ENCODE measurements at places on chromosomes 5 and 9.

DNA sequence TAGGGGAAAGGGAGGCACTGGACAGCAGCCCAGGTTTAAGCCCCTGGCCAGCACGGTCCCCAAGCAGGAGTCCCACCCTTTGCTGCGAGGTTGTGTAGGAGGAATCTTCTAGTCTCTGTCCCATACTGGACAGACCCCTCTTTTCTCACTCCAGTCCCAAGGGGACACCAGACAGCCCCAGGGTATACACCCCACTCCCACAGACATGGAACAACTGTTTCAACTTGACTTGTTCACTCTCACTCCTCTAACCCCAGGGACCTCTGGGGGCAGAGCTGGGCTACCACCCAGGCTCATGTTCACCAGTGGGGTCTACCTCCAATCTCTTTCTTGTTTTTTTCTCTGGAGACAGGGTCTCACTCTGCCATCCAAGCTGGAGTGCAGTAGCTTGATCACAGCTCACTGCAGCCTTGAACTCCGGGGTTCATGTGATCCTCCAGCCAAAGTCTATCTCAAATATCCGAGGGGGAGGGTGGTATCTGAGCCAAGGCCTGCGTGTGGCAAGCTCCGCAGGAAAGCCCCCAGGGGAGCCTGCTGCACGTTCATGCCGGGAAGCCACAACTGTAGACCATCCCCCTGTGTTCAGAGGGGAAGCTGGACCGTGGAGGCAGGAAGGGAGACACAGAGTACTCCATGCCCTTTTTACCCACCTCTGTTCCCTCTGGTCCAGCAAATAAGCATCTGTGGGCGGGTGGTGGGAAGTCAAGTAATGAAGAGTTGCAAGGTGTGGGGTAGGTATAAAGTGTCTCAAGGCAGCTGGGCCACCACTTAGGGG lies 1.8 kb downstream of the PTGES2 start:
- DNase-seq, result no peak

DNA sequence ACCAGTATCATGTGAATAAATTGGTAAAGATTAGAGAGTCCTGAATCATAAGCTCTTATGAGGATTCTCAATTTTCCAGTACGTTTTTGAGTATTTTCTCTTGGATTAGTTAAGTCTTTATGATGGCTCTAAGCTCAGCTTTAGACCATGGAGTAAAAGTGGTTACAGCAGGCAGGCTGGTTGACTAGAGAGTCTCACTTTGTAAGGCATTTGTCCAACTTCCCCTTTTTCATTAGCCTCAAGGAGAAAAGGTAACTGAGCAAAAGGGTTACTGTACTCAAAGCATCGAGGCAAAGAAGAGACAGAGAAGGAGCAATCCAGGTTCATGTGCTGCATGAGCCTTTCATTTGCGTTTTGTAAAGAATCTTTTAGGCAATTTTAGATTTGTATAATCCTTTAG lies 8.5 kb downstream of the NOP16 start:
- no peak for DNase-seq

DNA sequence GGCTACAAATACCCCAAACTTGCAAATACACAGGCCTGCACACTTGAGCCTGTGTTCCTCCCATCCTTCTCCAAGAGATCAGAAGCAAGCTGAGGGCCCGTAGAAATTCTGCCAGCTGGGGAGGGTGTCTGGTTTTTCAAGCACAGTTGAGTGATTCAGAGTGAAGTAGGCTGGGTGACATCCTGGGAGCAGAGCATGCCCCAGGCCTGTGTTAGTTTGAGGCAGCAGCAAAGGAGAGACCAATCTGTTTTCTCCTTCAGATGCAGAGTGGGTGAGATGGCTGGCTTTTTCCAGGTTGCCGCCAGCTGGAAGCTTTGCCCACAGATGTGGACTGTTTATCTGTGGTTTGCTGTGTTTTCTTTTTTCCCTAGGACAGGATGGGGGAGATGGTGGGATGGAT lies 63.1 kb downstream of the RCL1 start:
- no peak for DNase-seq

- DNase-seq, result no peak
Observed at GRCh38 chr9:99445371-99445891, 223.3 kb downstream of the SEC61B start.

DNA sequence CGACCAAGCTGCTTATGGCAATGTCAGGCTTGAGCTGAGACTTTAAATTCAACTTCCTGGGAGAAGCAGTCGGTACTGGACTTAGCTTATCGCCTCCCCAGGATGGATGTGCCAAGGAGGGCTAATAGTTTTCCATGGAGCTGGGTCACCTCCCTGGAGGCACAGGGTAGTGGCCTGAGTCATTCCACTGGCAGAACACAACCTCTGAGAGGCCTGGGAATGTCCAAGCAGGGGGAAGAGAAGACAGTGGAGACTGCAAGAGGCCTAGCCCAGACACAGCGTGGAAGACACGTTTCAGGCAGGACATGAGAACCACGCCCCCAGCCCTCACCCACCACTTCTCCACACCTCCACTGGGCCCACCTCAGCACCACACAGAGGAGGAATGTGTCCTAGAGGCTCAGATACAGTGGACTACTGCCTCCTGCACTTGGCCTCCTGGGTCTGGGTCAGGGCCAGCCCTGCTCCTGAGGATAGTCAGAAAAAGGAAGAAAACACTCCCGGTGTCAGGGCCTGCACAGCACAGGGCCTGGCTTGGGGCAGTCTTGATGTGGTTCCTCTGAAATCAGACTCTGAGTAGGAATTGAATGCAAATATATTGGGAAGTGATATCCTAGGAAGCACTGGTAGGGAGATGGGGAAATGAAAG lies 171.8 kb downstream of the FSTL4 start:
- no peak for DNase-seq

GRCh38 chr5:55960779-55961178 lies 34.0 kb downstream of the IL6ST start:
- no peak for DNase-seq

- no peak for DNase-seq
Observed at GRCh38 chr5:7374186-7374585, 21.8 kb upstream of the ADCY2 start.

DNA sequence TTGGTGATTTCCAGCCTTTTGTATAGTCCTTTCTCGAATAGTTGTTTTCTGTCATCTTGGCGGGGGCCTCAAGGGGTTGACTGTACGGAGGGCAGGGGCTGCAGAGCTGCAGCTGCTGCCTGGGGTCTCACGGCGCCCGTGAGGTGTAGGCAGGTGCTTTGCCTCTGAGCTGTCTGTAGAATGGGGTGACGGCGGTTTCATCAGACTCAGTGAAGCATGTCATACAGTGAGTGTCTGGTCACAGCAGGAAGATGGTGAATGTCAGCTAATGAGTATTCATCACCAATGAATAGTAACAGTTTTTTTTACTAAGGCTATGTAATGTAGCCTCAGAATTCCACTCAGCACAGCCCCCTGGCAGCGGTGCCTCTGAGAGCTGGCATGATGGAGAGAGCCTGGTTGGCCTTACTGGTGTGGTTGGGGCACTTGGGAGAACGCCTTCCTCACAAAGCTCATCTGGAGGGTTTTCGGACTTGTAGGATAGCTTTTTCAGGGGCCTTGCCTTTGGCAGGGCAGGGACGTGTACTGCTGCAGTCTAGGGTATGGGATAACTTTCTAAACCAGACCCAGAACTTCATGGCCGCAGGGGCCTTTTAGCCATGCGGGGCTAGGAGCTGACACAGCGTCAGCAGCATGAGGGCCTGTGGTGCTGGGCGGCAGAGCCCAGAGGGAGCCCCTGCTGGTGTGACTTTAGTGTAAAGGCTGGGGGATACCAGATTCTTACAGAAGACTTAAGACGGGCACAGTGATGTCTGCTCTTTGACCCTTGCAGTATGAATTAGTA lies 15.0 kb downstream of the TENT4A start:
- DNase-seq, result peak; percentile 42

- no peak for DNase-seq
Observed at GRCh38 chr5:94746731-94747124, 128.3 kb downstream of the SLF1 start.

- DNase-seq, result no peak
Observed at GRCh38 chr9:99299211-99300102, 77.4 kb downstream of the SEC61B start.

DNA sequence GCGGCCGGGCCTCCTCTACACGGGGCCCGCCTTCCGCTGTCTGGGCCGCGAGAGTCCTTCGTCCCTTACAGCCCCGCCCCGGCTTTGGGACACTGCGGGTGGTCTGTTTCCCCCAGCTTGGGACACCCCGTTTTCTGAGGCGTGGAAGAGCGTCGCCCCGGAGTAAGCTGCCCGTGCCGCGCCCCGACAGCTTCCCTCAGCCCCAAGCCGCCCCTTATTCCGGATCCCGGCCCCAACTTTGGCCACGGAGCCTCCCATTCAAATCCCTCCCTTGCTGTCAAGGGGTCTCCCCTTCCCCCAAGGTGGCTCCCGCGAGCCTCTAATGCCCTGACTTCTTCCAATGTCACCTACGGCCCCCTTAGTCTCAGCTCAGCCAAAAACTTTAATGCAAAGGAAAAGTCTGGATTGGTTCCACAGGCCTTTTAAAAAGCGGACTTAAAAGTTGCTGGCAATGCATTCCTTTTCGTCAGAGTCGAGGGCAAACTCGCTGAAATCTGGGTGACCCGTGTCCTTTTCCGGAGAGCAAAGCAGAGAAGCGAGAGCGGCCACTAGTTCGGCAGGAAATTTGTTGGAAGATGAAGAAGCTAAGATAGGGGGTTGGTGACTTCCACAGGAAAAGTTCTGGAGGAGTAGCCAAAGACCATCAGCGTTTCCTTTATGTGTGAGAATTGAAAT lies 19.8 kb downstream of the EXOSC2 start:
- DNase-seq, result no peak

DNA sequence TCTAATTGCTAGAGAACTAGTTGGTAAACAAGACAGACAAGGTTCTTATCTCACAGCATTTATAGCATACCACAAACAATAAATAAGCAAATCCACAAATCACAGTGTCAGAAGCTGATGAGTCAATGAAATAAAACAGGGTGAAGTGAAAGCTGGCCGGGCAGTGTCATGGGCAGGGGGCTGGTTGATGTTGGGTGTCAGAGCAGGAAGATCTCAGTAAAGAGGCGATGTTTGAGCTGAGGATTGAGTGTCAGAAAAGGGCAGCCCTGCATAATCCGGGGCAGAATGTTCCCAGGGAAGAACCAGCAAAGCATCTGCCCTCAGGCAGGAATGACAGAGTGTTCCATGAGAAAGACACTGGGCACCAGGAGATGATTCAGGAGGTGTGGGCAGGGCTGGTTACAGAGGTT lies 183.4 kb downstream of the GOLPH3 start:
- DNase-seq, result no peak

DNA sequence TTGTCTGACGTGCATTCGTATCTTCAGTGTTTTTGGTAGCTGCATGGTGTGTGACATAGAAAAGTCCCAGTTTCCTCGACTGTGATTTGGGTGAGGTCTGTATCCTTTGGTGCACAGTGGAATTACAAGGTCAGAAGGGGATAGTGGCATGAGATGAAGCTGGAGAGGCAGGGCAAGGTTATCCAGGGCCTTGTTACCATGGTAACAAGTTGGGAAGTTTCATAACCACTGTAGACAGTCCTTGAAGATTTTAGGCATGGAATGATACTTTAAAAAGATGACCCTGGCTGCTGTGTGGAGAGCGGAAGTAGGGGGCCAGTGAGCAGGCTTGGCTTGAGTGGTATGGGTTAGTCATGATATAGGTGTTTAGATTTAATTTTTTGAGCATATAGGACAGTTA lies 11.9 kb downstream of the EHMT1 start:
- DNase-seq, result no peak

DNA sequence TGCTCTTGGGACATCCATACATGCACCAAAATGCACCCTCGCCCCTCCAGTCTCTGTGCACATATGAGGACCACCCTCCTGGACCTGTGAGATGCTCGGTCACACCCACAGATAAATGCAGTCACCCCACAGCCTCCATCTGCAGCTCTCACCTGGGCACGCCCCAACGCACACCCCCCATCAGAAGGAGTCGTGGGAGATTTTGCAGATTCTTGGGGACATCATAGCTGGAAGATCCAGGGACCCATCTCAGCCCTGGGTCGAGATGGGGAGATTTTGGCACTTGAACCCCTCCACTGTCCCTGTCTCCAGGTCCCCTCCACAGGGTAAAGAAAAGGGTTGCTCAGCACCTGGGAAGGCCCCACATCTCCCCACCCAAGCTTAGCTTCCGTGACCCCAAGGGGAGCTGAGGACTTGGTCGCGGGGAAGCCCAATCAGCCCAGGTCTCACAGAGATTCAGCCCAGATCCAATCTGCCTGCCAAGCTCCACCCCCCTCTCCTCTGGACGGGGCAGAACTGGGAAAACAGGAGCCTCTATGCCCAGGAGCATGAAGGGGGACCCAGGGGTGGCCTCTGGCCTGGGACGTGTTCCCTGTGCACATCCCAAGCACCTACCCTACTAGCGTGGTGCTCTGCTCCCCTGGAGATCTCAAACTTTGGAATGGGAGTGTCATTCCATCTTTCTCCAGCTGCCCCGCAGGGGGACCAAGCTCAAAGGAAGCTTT lies 89.2 kb upstream of the LMX1B start:
- DNase-seq, result no peak

DNA sequence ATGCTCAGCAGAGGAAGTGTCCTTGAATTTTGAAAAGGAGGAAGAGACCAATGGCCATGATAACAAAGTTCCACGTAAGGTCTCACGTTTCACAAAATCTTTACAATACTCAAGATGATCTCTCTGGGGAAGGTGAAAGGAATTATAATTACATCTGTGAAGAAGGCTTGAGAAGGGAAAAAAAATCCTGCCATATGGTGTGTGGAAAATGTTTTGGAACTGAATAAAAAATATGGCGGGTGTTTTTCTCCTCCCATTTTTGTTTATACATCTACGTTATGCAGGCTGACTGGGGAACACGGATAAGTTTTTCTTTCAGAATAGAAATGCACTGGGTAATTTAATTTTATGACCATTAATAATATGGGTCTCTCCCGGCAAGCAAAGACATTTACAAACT lies 425.6 kb upstream of the BRINP1 start:
- DNase-seq, result no peak

DNA sequence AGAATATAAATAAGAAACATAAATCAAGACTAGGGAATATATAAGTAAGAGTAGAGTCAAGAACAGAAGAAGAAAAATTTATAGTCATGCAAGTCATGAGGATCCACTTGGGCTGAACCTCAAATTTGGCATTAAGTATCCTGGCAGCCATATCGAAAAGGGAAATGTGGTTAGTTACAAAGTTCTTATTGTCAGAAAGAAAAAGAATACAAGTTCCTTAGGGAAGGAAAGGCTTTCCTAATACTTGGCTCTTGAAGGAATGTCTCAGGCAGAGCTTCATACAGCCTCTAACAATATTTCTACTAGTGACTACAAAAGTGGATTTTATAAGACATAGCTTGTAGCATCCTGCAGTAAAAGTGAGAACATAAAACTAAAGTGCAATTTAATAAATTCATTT lies 45.4 kb downstream of the TMEM252 start:
- DNase-seq, result no peak

GRCh38 chr5:130893006-130893405 lies 272.1 kb downstream of the HINT1 start:
- no peak for DNase-seq

DNA sequence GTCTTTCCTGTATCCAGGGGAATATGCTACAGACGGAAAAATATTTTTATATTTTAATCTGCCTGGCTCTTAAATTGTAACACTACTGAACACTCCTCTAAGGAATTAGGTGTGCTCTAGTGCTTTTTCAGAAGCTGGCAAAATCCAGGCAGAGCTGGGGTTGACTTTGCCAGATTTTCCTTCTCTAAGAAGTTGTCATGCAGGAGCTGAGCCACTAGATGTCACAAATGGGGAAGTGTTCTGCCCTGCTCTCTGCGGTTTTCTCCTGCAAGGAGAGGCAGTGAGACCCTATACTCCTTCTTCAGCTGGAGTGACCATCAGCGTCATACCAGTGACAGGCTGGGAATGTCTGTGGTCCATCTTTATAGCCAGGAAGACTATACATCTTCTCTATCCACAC lies 112.5 kb downstream of the HAPLN1 start:
- DNase-seq, result peak; percentile 7
